CD4-positive, alpha-beta T cell treated with Interleukin-1 beta for 1 hour (primary cell): ENCODE measurements at places on chromosomes 2 and 18.

DNA sequence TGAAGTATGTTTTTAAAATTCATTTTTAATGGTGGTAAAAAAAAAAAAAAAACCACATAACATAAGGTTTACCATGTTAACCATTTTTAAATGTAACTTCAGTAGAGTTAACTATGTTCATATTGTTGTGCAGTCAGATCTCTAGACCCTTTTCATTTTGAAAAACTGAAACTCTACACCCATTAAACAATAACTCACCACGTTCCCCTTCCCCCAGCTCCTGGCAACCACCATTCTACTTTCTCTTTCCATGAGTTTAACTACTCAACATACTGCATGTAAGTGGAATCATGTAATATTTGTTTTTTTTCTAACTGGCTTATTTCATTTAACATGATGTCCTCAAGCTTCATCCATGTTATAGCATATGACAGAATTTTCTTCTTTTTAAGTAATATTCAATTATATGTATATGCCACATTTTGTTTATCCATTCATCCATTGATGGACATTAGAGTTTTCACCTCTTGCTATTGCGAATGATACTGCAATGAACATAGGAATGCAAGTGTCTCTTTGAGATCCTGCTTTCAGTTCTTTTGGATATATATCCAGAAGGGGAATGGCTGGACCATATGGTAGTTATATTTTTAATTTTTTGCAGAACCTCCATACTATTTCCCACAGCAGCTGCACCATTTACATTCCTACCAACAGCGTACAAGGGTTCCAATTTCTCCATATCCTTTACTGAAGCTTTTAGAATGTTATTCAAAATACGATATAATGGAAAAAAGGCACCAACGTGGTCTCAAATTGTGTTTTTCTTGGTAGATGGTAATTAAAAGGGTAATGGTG is 91.0 kb downstream of the SPTBN1 start:
- DNase-seq, result no peak

DNA sequence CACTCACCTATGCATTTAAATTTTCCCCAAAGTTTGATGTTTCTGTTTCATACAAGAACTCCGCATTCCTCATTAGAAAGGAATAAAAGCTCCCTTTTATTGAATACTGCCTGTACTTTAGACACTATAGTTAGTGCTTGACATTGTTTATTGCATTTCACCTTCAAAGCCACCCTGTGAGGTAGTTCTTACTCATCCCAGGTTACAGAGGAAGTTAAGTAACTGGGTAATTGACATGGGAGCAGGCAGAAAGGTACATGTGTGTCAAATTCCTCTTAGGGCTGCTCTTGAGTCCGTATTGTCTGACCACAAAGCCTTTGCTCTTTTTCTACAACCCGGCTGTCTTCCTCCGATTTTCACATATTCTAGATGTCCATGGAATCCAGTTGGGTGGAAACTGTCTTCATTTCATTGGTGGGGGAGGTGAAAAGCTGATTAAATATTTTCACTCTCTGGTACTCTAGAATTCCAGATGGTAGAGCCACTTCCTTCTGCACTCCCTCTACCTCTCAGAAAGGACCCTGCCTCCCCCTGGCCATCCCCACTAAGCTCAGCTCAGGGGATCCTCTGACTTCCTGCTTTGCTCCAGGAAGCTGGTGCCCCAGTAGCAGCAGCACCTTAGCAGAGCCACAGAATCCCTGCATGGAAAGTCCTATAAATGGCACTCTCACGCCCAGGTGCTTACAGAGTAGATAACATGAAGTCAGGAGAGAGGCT is 319.2 kb downstream of the LRATD1 start:
- DNase-seq, result no peak

- DNase-seq, result no peak
These were observed 39.7 kb upstream of the SEMA4C start for GRCh38 chr2:96909611-96910021.

DNA sequence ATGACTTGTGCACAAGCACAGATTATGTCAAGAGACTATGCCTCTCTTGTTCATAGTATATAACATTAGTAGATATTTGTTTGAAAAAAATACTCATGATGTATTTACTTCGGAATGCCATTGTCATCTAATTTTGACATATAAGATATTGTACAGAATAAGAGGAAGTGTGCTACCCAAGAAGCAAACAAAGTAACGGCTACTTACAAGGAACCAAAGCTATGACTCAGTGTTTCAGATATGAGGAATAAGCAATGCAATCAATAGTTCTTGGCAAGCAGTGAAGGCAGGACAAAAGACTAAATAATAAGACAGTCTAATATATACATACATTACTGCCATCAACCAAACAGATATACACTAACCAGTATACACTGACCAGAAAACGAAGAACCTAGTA is 256.3 kb downstream of the CCDC178 start:
- no peak for DNase-seq

GRCh38 chr2:150847578-150847977 is 360.1 kb upstream of the RND3 start:
- no peak for DNase-seq

- DNase-seq, result no peak
These were observed 341.7 kb downstream of the PIK3C3 start for GRCh38 chr18:42296723-42297122.

GRCh38 chr2:2902547-2903281 is 474.9 kb downstream of the EIPR1 start:
- DNase-seq, result no peak

- DNase-seq, result no peak
These were observed 136.0 kb downstream of the CTIF start for GRCh38 chr18:48674758-48675351.

GRCh38 chr2:173630425-173631126 is 275.9 kb downstream of the CDCA7 start:
- no peak for DNase-seq

- no peak for DNase-seq
These were observed 145.7 kb upstream of the KLF7 start for GRCh38 chr2:207311316-207312005.

GRCh38 chr2:173458991-173459780 is 104.5 kb downstream of the CDCA7 start:
- no peak for DNase-seq

- DNase-seq, result no peak
These were observed 39.7 kb upstream of the MRPL19 start for GRCh38 chr2:75606761-75607399.

- no peak for DNase-seq
These were observed 548.2 kb upstream of the LRRTM1 start for GRCh38 chr2:80852808-80853139.

- no peak for DNase-seq
These were observed 387.8 kb upstream of the SLC39A10 start for GRCh38 chr2:195269220-195269619.

DNA sequence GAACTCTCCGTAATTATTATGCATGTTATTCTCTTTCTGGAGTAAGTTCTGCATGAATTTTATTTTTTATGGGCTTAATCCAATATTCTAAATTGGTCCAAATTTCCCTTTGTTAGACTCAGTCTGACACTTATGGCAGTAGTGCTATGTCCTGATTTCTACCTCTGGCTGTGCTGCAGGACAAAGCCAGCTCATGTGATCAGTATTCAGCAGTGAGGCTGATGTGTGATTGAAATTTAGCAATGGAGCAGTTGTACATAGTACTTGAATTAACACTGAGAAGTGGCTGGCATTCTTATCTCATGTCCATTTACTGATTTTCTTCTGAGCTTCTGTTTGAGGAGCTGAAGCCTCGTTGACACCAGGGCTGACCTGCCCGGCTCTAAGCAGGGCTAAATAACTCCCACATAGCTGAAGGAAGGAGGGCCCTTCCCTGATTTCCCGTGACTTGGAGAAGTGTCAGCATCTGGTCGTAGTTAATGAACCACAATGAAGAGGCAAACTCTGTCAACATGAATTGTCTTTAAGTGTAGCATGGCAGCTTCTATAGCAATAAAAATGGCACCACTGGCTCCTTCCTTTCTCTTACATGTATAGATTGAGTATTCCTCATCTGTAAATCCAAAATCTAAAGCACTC is 159.0 kb upstream of the RASGRP3 start:
- DNase-seq, result no peak

GRCh38 chr2:239678666-239679296 is 278.0 kb upstream of the HDAC4 start:
- no peak for DNase-seq

- no peak for DNase-seq
These were observed 29.6 kb downstream of the TFCP2L1 start for GRCh38 chr2:121255358-121255757.

DNA sequence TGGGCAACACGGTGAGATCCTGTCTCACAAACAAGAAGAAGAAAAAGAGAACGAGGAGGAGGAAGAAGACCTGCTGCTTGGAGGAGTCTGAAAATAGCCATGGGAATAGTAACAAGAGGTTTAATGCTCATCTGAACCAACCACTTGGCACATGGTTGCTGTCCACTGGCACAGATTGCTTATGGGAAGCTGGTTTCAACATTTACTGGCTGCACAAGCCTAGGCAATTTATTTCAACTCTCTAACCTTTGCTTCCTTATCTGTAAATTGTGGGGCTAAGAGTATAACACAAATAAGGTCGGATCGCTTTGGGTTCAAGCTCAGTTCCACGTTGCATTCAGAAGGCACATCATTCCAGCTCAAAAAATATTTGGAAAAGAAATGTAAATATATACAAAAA is 14.2 kb upstream of the RHOB start:
- DNase-seq, result no peak

GRCh38 chr2:74100254-74101216 is 47.2 kb downstream of the BOLA3 start:
- no peak for DNase-seq

DNA sequence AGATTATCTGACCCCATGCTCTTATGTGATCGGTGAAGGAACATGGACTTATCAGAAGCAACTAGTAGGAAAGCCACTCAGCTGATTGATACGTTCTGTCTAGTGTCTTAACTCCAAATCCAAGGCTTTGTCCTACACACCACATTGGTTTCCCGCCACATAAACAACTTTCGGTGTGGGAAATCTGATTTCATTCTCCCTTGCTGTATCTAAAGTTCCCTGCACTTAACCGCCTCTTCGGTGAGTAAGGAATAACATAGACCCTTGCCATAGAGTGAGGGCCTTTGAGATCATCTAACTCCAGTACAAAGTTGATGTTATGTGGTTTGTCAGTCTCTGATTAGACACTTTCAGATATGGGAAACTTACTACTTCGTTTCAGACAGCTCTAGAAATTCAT is 538.2 kb upstream of the TNP1 start:
- no peak for DNase-seq

DNA sequence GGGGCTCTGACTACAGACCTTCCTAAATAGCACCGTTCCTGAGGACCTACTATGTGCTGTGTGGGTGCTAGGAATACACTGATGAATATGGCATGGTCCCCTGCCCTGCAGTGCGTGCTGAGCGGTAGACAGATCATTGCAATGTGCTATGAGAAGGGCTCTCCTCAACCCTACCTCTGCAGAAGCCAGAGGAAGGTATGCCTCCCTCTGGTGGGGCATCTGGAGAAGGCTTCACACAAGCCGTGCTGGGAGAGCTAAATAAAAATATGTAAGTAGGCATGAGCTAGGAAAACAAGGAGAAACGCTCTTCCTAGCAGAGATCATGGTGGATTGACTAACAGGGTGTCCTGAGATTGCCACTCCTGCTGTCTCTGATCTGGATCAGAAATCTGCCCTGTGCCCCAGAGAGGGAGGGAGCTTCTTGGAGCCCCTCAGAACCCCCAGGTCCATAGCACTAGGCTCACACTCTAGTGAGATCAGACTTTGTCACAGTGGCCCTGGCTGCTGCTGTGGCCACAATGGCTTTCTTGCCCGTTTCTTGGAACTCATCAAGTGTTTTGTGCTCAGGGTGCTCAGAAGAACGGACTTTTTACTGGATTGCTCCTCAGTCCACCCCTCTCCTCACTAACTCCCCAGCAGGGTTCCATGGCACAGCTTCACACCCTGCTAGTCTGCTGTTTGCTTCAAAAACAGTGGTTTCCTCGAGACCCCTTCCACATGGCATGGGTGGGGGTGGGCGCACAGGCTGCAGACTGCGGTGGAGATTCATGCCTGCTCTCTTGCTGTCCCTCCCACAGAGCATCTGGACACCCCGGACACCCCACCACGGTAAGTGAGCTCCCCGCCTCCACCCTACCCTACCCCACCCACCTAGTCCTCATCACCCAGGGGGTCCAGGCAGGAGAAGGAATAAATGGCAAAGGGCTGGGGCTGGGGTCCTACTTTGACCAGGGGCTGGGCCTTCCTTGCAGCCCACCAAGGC is 14.2 kb downstream of the SIGLEC15 start:
- peak; percentile 17 for DNase-seq

DNA sequence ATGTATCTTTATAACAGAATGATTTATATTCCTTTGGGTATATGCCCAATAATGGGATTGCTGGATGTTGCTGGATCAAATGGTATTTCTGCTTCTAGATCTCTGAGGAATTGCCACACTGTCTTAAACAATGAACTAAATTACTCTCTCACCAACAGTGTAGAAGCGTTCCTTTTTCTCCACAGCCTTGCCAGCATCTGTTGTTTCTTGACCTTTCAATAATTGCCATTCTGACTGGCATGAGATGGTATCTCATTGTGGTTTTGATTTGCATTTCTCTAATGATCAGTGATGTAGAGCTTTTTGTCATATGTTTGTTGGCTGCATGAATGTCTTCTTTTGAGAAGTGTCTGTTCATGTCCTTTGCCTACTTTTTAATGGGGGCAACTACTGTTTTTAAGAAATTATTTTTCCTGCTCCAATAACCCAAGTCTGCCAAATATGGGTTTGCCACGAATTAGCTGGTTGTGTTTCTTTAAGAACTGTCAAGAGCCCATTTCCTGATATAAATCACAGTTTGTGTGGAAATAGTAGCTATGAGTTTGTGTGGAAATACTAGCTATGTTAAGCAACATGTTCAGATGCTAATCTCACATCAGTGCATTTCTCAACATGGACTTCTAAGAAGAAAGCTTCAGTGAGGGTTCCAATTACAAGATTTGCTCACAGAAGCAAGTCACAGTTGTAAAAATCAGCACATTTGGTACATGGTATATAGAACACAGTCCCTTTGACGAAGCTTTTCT is 259.4 kb downstream of the ANAPC1 start:
- DNase-seq, result no peak

- no peak for DNase-seq
These were observed 301.3 kb downstream of the ZNF407 start for GRCh38 chr18:74898965-74899364.

DNA sequence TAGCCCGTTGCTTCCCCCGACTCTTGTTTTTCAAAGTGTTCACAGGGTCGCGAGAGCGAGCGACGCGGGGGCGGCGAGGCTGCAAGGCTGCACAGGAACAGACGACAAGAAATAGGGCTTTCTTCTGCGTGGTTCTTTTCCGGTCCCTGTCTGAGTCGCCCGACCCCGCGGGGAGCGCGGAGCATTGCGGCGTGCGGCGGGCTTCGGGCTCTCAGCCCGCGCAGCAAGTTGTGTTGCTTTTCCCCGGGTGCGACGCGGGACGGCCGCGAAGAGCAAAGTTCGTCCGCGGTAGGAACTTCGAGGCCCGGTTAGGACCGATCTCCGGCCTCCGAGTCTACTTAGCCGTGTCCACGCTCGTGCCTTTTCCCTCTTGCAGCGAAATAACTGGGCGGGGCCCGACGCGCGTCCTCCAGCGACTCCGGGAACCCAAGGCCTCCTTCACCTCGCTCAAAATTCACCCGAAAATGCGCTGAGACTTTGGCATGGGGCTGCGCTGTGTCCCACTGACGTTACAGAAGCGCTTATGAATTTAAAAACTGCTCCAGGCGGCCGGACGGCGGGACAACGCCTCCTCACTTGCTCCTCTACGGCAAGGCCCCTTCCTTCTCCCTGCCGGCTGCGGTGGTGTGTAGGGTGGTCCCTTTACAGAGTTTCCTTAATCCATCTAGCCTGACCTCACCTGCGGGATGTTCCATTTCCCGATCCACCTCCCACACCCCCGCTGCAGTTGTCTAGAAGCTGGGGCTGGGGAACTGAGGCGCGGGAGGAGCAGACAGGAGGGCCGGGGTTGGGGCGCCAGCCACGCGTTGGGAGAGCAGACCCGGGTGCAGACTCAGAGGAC is 1.5 kb upstream of the BCL2L11 start:
- DNase-seq, result peak; percentile 37
